ENCODE measurements at places on chromosomes 12 and 14. TPM values are rescaled to one million over a fixed set of nuclear protein-coding genes. Genes with fewer than 3 reads are reported as not detected.

DNA sequence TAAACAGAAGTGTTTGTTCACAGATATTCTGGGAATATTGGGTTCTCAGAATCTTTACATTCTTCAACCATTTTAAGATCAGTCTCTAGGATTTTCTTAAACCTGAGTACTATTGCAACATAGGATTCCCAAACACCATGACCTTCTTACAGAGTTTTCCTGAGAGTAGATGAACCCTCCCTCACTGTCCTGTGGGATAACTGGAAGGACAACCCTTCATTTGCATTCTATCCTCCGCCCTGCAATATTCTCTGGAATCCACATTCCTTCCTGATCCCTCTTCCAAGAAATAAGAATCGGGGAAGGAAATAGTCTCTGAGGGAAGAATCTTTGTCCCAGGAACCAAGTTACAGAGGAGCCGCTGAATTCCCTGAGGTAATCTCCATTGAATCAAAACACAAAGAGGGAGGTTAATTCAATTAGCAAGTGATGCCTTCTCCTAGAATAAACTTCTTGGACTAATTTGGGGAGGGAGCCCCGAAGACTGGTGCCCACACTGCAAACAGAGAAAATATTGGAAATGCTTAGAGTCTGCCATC, 99.8 kb upstream of the MBIP start:
- no peak for DNase-seq

DNA sequence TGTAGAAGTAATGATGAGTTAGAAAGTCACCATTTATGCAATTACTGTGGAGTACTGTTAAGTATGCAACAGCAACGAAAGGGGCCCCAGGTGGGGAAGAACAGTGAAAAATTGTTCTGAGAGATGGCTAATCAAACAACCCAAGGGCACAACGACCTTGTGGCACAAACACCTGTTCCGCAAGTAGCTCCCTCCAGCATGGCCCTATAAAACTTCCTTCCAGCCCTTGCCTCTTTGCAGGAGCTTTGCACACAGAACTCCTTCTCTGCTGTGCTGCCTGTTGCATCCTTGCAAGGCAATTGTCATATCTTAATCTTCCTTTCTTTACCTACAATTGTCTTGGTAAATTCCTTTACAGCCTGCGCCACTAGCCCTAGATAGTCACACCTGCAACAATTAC, 23.2 kb upstream of the ATP23 start:
- DNase-seq = no peak

GRCh38 chr12:7751394-7751793, 4.2 kb upstream of the CLEC4C start:
- no peak for DNase-seq

ENDOU gene
- polyA plus RNA-seq = not detected

DNA sequence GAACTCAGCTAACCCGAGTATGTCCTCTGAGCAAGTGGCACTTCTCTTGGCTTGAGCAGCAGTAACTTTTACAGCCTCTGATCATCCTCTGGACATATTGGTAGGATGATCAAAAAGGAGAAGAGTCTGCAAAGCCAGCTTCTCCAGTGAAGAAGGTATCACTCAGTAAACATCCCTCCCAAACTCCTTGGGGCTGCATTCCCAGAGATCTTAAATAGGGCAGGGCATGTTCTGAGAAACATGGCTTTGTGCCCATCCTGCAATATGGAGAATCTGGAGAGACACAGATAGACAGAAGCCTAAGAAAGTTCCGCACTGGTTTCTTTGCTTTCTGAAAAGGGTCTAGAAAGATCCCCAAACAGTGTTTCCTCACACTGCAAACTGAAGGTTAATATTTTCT, 65.4 kb downstream of the RBM19 start:
- no peak for DNase-seq

GRCh38 chr12:115932066-115932465, 345.4 kb downstream of the MED13L start:
- DNase-seq = no peak

DNA sequence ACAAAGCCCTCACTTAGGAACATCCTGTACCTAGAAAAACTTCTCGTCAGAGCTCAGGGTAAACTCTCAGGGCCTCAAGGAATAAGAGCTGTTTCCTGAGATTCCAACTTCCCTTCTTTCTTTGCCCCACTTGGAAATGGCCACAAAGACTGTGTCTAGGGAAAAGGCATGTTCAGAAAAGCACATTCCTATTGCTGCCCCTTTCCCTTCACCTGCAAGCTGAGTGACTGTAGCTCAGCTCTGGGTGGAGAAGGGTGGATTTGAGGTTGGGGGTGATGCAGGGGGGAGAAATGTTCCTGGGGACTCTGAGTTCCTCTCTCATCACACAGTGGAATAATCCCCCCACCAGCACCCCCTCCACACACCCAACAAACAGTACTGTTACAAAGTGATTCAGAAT, 6.8 kb downstream of the ENDOU start:
- DNase-seq = no peak

OR4E1 gene
- not detected for polyA plus RNA-seq

PKP2 gene
- not detected for polyA plus RNA-seq

GRCh38 chr14:67186789-67187584, 2.3 kb upstream of the GARIN2 start:
- no peak for DNase-seq

DNA sequence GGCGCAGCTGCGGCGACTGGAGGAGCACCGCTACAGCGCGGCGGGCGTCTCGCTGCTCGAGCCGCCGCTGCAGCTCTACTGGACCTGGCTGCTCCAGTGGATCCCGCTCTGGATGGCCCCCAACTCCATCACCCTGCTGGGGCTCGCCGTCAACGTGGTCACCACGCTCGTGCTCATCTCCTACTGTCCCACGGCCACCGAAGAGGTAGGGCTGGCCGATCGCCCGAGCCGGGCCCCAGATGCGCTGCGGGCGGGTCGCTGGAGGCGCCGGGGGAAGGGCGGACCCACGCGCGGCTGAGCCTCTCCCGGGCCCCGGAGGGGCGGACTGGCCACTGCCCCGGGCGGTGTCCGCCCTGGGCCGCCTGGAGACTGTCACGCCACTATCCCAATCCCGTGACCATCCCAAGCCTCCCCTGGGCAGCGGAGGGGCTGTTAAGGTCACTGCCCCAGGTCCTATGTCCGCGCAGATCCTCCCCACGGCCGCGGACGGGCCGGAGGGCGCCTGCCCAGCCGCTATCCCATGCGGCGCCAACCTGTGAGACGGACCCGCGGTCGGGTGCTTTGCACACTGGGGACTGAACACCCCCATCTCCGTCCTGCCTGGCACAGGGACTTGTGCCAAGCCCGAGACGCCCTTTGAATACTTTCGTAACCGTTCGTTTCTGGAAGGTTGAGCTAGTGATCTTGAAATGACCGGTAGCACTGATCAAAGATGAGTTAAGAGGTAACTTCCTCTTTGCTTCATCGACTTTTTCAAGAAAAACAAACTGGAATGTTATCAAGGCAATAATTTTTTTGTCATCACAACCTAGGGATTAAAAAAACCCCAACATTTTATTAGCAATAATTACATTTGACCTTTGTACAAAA, 725 bp downstream of the CHPT1 start:
- DNase-seq = peak; percentile 29

DNA sequence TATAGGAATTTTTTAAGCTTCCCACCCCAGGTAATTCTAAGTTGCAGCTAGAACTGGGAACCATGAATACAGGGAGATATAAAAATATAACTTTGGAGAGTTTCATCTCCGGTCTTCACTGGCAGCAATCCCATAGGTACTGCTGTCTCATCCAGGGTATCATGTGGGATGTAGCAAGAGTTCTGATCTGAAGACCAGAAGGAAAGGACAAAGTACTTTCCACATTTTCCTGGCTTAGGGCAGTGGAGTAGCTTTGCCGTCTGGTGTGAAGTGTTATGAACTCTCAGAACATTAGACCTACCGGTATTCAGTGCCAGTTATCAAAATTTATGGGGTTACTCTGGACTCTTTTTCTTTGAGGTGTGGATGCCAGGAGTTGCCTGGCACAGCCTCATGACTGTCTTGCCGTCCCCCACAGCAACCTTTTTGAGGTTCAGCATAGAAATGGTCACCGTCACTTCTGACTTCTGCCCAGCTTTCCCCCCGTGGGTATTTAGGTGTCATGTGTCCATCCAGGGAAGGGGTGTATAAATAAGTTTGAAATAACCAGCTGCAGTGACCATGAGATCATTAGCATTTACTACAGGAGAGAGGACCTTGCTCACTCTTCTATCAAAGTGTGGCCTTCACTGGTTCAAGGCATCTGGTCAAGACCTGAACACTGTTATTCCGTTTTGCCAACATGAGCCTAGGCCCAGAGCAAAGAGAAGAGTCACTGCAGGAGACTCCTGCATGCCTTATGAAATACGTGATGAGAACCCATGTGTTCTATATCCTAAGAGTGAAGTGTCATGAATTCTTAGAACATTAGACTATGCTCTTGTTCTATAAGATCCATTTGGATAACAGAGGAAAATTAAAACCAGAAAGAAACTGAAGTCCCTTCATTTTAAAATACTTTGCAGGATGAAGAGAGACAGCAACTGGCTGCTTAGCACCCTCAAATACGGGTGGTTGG, 22.2 kb downstream of the TMEM233 start:
- DNase-seq = no peak

- no peak for DNase-seq
These were observed 46.5 kb downstream of the ATP6V1D start for GRCh38 chr14:67313153-67313552.

Data from naive B cell (primary cell).